ENCODE measurements at places on chromosomes 1 and 21.

- no peak for DNase-seq
Measured at GRCh38 chr1:198729195-198729863, 90.5 kb downstream of the PTPRC start.

GRCh38 chr1:39216771-39217170 is 12.3 kb downstream of the MACF1 start:
- DNase-seq, result no peak

- no peak for DNase-seq
Measured at GRCh38 chr1:205287767-205288559, 33.6 kb downstream of the NUAK2 start.

DNA sequence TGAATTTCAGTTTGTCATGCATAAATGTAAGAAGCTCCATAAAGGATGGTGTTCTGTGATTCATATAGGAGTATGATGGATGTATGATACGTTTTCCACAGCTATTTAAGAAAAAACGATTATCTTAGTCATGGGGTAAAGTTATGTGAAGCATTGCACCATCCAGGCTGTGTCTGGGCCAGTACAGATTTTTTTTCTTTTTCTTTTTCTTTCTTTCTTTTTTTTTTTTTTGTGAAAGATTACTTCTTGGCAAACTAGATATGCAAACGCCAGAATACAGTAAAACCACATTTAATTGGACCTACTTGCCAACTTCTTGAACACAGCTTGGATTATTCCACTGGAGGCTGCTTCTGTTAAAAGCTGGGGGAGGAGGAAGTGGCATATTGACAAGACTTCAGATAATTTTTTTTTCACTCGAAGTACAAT is 14.9 kb downstream of the ZBTB18 start:
- no peak for DNase-seq

GRCh38 chr1:88276163-88276562 is 407.9 kb upstream of the PKN2 start:
- no peak for DNase-seq

GRCh38 chr21:45517249-45518065 is 24.8 kb downstream of the SLC19A1 start:
- no peak for DNase-seq

- no peak for DNase-seq
Measured at GRCh38 chr1:184945678-184946412, 28.5 kb downstream of the NIBAN1 start.

- no peak for DNase-seq
Measured at GRCh38 chr1:118147522-118147921, 37.5 kb downstream of the SPAG17 start.

- DNase-seq, result no peak
Measured at GRCh38 chr1:77036560-77036959, 169.3 kb downstream of the ST6GALNAC5 start.

- no peak for DNase-seq
Measured at GRCh38 chr1:55723001-55723400, 507.8 kb upstream of the USP24 start.

- peak; percentile 25 for DNase-seq
Measured at GRCh38 chr1:24199291-24199900, 12.3 kb upstream of the IFNLR1 start.
